ENCODE measurements at places on chromosomes 2 and 18.

DNA sequence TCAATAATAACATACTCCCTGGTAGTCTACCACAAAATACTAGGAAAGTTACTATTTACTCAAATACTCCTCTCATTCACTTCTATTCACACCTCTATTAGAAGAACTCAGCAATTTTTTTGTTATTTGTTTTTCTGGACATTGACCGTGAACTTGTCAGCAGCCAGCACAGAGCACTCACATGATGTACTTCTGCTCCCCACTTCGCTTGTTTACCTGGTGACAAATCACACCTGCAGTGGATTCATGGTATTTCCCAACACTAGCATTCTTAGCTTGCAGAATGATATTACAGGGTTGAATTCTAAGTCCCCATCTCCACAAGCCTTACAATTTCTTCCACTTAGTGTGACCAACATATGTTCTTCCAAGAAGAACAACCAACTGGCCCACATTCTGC lies 238.2 kb downstream of the SATB2 start:
- no peak for DNase-seq

GRCh38 chr2:36255863-36256262 lies 99.7 kb upstream of the CRIM1 start:
- no peak for DNase-seq

DNA sequence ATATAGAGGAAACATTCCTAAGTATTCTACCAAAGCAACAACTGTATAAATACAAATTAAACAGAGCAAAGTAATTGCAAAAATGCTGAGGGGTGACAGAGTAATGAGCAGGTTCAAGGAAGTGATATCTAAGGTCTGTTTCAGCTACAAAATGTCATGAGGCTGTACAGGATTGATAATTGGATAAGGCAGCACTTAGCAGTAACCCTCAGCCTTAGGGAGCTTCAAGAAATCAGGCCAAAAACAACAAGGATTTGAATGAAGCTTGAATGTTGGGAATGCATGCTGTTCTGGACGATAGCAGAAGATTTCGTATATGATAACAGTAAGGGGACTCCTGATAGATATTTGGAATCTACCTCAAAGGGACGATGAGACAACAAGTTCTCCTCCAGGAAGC lies 142.0 kb upstream of the MMADHC start:
- no peak for DNase-seq

GRCh38 chr18:32271672-32272208 lies 81.9 kb downstream of the MEP1B start:
- DNase-seq, result peak; percentile 34

GRCh38 chr2:205802065-205802464 lies 119.8 kb downstream of the NRP2 start:
- DNase-seq, result no peak

- peak; percentile 69 for DNase-seq
Observed at GRCh38 chr2:216516730-216517350, 18.2 kb downstream of the RPL37A start.

GRCh38 chr2:6202756-6203155 lies 510.6 kb downstream of the SOX11 start:
- peak; percentile 9 for DNase-seq

DNA sequence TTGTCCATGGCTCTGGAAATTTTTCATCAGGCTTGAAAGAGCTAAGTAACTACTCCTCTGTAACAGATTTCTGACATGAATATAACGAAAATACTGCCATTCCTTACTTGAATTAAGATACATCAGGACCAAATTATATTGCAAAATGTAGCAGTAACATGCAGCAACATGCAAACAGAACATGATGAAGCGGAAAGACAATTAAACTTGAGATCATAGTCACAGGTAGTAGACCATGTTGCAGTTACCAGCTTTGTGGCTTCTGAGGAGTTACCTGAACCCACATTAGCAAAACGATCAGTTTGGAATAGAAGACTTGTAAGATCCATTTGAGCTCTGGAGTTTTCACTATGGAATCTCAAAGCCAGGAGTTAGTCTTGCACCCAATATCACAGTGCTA lies 76.2 kb downstream of the MREG start:
- DNase-seq, result peak; percentile 5

DNA sequence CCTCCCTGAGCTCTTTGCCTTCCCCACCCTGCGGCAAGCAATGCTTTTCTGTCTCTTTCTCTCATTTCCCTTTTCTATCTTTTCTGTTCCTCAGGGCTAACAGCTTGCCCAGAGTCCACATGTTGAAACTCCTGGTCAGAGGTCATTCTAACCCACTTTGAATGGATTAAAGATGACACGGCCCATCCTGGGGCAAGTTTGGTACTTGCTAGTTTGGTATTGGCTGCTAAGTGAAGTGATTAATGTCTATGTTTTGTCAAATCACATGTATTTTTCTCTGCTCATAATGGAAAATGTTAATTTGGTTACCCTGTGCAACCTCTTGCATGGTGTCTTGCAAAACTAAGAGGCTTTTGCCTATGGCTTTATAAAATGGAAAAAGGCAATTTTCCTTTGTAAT lies 960.2 kb downstream of the CNTNAP5 start:
- DNase-seq, result peak; percentile 13

DNA sequence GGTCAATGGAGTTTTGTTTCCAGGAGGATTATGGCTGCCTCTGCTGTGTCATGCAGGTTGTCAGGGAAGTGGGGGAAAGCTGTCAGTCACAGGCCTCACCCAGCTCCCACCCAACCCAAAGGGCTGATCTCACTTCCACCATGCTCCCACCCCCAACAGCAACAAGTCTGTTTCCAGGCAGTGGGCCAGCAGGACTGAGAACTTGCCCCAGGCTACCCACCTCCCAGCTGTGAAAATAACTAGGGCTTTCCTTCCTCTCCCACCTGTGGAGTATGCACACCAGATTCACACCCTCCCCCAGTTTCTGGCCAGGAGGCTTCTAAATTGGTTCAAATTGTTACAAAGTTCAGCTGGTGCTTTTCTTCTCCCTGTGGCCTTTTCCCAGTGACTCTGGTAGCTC lies 95.6 kb upstream of the ACVR1 start:
- peak; percentile 7 for DNase-seq

- DNase-seq, result no peak
Observed at GRCh38 chr2:235958221-235958930, 209.8 kb downstream of the GBX2 start.

DNA sequence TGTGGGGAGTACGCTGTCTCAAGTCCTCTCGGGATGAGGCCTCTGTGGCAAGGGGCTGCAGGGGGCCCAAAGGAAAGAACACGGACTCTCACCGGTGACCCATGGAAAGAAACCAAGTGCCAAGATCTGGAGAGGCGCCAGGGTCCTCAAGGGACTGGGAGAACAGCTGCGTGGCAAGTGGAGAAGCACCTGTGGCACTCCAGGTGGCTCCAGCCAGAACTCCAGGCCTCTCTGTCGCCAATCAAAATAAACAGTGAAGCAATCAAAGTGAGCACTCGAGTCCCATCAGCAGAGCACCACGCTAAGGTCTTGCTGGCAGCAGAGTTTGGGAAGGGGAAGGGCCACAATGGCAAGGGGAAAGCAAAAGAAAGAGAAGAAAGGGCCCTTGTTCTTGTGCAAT lies 54.7 kb downstream of the BCL2 start:
- no peak for DNase-seq

GRCh38 chr2:157784169-157784822 lies 91.8 kb downstream of the ACVR1 start:
- DNase-seq, result peak; percentile 65

DNA sequence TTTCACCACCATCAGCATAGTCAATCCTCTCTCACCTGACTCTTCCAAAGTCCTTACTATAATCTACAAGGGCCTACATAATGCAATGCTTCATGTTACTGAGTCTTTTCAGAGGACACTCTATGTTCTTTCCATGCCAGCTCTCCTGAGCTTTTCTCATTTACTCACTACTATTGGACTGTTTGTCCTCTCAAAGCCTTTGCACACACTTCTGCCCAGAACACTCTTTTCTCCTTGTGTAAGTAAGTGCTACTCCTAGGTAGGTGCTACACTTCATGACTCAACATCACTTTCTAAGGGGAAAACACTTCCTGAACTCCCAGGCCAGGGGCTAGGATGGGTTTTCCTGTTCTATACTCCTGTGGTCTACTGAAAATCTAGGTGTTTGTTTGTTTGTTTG lies 82.5 kb upstream of the GULP1 start:
- DNase-seq, result no peak

- DNase-seq, result no peak
Observed at GRCh38 chr2:124884315-124884714, 859.2 kb downstream of the CNTNAP5 start.

GRCh38 chr2:216078776-216079175 lies 2.8 kb downstream of the PECR start:
- no peak for DNase-seq

GRCh38 chr2:177171418-177171865 lies 41.2 kb upstream of the HNRNPA3 start:
- DNase-seq, result no peak

DNA sequence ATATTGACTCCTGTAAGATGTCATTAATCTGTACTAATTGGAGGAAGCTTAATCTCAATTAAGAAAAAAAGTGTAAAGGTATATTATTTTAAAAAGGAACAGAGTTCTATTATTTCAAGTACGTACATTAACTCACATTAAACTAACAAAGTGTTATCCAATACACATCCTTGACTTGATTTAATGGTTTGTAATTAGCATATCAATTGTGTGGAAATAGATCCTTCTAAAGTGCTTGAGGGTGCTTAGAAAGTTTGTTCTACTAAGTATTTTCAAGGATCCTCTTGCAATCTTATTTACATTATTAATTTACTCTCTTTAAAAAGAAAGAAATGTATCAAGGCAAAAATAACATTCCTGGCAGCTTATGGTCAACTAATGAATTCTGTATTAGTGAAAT lies 720.3 kb downstream of the KCNJ3 start:
- no peak for DNase-seq

GRCh38 chr2:28582595-28582994 lies 86.7 kb downstream of the PLB1 start:
- DNase-seq, result no peak

DNA sequence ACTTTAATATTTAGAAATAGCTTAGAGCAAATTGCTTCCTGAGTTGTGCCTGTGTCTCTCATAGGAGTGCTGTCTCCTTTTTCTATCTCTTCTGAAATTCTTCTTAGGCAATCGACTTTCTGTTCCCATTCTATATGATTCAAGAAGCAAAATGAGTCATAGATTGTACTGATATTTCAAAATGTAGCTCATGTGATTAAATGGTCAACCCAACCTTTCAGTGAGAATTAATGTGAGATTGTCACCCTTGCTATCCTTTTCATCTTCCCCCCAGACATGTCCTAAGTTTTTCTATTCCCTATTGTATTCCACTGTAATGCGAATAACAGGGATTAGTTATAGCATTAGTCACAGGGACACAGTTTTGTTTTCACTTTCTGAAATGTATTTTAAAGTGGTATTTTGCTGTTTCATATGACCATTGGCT lies 413.6 kb downstream of the THSD7B start:
- DNase-seq, result peak; percentile 79

DNA sequence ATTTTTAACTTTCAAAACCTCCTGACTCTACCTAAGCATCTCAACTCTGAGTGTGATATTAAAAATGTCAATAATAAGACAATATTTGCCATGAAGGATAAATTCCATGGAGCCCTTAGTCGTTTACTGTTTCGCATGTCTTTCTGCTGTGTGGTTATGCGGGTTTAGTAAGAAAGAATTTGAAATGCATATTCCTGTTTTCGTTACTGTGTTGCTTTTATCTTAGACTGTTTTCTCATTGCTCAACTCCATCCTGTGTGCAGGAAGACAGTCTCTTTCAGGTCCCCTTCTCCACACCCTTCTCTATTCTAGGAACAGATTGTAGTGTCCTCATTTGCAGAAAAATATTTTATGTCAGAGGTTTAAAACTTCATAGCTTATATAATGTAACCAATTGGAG lies 82.5 kb upstream of the MAP3K20 start:
- DNase-seq, result no peak

GRCh38 chr2:130755256-130756052 lies at the start of gene AMER3:
AMER3 (plus strand) TSS chr2:130755540; CDS start chr2:130762073, 6,533 bp downstream.
- DNase-seq, result no peak

DNA sequence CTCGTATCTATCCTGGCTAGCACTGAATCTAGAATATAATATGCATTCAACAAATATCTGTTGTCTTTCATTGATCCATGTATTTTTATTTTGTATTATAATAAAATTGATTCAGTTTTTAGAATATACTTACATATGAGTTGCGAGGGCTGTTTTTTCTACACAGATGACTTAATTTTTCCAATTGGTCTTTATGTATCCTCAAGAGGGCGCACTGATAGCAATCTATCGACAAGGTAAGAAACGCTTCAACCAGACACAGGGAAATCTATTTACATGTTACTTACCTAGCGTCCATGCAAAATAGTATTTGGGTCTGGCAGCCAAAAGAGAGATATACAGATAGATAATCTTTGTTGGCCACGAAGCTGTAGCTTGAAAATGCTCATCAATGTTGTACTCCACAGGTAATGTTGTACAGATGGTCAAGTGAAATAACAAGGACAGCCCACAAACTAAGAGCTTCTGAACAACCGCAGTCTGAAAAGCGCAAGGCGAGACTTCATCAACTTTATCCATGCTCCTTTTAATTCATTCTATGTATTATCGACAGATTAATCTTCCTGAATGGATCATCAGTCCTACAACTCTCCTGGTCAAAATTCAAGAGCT lies 35.5 kb upstream of the KIDINS220 start:
- DNase-seq, result peak; percentile 55

DNA sequence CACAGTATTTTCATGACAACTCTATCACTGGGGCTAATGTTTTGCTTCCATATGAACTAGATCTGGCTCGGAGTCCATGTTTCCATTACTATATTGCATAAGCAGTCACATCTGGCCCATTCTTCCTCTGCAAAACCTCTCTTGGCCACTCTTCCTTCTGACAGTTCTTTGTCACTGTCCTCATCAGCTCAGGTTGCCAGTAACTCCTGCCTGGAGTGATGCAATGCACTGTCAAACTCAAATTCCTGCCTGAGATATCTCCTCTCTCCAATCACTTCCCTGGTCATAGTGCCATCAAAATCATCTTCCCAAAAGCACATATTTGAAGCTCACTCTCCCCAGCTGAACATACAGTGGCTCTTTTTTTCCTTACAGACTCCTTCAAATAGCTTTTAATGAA lies 66.1 kb downstream of the COLEC12 start:
- no peak for DNase-seq

GRCh38 chr2:172607379-172607928 lies 51.6 kb downstream of the PDK1 start:
- no peak for DNase-seq

- no peak for DNase-seq
Observed at GRCh38 chr18:79453816-79454735, 58.3 kb downstream of the NFATC1 start.

GRCh38 chr18:58314284-58314683 lies 270.3 kb downstream of the NEDD4L start:
- peak; percentile 62 for DNase-seq

DNA sequence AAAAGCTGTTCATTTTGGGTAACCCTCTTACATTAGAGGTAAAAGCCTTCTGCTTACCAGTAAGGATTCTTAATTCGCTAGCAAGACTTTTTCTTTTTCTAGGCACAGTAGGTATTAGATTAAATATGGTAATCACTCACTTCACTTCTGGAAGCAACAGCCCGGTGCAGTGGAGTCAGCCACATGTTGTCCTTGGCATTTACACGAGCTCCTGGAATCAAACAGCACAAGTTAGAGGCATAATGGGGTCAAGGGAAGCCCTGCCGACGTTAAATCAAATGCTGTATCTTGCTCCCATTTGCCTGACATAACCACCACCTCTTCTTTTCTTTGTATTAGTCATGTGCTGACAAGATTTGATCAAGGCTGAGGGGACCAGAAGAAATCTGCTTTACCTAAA lies 174.1 kb downstream of the ANKRD44 start:
- no peak for DNase-seq

All from RWPE1 (cell line).